ENCODE measurements at places on chromosomes 2 and 18. TPM values are rescaled to one million over a fixed set of nuclear protein-coding genes. Genes with fewer than 3 reads are reported as not detected.
A peak's percentile ranks its signal among the peaks of the same experiment; 100 is the strongest.

GRCh38 chr2:183474912-183475695 is 350.9 kb downstream of the NUP35 start:
- DNase-seq, result no peak

GRCh38 chr2:18245375-18245774 is 315.1 kb downstream of the RDH14 start:
- DNase-seq, result no peak

DNA sequence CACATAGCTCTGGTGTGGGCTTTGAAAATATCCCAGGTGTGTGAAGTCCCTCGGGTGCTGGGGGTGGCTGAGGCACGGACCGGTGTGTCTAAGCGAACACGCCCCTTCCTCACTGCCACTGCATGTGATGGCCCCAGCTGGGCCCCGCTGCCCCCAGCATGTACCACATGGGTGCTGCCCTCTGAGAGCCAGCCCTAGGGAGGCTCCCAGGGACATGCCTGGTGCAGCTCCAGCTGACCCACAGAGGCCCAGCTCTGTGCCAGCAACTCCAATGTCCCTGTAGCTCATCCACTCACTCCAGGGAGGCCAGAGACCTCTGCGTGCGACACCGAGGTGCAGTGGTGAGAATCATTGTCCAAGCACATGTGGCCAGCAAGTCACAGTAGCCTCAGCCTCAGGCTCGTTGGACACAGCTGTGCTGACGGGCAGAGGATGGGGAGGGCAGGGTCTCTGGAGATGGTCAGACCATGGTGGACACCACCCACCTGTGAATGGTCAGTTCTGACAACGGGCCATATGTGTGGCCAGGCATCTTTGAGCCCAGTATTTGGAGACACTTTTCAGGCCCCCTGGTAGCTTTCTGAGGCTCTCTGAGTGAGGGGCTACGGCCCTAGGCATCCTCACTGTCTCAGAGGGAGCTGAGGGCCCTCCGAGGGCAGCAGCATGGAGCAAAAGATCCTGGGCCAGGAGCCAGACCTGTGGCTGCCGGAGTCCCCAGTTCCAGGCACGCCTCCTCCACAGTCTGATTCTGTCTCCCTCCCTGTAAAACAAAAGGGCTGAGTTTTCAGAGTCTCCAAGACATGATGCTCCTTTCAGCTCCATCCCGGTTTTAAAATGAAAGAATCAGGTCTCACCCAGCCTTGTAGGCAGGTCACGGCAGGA is 220.7 kb downstream of the NDUFA10 start:
- peak; percentile 58 for DNase-seq

GRCh38 chr18:41745166-41746049 is 209.6 kb upstream of the PIK3C3 start:
- DNase-seq, result peak; percentile 72

DNA sequence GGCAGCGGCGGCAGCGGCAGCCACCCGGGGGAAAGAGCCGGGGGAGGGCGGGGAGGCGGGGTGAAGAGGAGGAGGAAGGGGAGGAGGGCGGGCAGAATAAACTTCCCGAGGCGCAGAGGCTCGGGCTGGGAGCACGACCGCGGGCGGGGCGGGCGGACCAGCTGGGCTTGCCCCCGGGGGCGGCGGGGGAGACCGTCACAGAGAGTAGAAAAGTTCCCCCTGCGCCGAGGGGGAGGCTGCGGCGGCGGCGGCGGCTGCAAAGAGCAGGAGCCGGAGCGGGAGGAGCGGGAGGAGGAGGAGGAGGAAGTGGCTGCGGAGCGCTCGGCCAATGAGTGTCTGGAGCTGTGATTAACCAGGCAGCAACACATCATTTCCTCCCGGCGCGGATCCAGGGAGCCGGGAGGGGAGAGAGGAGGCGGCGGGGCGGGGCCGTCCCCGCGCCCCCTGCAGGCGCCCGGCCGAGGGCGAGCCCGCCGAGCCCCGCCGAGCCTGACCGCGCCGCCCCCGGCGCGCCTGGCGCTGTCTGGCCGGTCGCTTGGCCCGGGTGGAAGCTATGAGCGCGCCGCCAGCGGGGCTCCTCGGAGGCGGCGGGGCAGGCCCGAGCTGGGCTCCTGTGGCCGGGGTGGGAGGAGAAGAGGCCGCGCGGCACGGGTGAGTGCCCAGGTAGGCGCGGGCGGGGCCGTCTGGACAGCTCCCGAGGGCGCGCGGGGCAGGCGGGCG is at the start of gene ACVR1:
ACVR1 (minus strand) TSS at position 265 of the 720 bp plus-strand sequence. CDS start 76,837 bp downstream, outside the sequence.
- DNase-seq, result peak; percentile 91

DNA sequence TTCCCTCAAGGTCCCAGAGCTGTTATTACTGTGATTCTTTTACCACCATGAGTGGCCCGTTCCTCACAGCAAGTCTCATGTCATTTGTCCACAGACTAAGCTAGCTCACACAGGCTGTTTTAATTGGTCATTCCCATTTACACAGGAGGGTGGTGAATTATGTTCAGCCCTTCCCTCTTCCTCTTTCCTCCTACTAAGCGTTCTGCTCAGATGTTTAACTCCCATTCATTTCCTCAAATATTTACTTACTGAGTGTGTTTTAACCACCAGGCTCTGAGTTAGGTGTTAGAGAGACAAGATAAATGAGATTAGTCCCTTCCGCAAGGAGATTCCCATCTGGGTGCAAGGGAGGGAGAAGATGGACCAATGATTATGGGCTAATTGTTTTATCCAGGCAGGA is 403.6 kb upstream of the ACVR2A start:
- DNase-seq, result no peak

GRCh38 chr18:58915006-58915799 is 50.5 kb downstream of the ZNF532 start:
- DNase-seq, result no peak

DNA sequence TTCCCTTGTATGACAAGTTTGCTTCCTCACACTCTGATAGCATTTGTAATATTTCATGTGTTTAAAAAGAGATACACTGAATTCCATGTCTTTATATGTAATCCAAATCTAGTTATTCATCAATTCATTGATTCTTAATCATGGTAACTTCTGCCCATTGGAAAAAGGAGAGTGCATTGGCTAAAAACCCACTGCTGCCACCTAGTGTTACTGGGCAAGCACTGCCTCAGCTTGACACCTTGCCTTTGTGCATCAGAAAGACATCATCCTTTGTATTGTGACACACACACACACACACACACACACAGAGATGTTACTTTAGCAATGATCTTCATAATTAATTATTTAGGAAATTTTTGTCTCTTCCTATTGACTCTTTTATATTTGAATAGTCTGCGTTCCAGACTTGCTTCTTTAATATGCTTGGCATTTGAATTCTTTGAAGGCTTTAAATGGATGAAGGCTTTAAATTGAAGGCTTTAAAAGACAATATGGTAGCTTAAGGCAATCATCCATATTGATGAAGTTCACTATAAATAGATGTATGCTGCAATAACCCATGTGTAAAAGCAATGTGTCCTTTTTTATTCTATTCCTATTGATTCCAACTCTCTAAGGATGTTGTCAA is 414.2 kb upstream of the CHST9 start:
- DNase-seq, result no peak

DNA sequence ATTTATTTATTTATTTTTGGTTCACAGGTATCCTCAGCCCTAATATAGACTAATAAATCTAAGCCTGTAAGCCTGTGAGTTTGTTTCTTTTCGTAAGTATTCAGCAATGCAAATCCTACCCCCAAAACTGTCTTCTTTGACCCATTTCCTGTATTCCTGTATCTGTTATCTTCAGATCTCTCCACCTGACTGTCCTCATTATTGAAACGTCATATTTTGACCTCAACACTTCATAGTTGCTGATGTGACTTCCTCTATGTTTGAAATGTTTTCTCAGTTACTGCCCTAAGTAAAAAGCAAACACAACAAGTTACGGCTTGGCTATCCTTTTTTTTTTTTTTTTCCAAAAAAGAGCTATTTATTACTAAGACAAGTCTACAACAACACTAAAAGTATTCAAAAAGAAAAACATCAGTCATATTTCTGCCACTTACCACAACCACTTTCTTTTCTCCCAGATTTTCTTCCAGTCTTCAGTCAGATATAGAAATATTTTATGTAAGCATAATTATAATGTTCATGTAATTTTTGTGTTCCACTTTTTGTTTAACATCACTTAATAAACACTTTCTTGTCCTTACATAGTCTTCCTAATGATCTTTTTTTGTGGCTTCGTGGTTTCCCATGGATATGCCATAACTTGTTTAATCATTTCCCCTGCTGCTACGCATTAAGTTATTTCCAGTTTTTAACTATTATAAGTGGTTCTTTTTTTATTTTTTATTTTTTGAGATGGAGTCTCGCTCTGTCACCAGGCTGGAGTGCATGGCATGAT is 45.0 kb upstream of the EML4 start:
- no peak for DNase-seq

- no peak for DNase-seq
These were observed 94.5 kb downstream of the KCNF1 start for GRCh38 chr2:11006191-11006590.

DNA sequence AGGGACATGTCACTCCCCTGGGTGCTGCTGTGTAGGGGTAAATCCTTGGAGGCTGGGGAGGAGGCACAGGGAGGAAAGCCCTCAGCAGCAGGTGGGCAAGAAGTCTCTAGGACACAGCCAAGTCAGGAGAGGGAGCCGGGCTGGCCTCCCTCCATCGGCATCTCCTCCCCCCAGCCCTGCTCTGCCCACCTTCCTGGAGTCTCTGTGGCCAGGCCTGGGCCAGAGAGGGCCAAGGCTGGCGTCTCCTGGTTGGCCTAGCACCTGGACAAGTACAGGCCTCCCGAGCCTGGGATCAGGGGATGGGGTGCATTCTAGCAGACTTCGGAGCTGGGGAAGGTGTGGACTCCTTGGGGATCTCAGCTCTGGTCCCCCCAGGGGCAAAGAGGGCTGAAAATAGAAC is 1.8 kb downstream of the SPEG start:
- no peak for DNase-seq

DNA sequence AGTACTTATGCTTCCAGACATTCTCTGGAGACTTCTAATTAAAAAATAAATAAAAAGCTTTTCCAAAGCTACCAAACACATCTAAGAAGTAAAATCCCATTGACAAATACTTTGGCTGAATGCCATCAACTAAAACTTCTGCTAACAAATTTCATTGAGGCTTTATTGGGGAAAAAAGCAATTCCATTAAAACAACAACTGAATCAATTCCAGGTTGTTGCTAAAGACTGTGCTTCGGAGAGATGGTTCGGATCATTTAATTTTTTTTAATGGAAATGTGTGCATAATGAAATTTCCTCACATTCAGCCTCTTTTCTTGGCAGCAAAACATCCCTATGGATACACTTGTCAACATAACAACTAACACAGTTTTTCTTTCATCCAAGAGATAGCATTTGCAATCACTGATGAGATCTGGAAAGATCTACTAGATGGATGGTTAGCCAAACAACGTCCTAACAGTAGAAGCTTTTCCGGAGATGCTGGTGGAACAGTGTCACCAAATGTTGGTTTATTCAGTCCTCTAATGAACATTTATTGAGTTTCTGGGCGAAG is 446.1 kb upstream of the FAM98A start:
- no peak for DNase-seq

GRCh38 chr18:30625961-30626360 is 416.6 kb downstream of the DSC3 start:
- no peak for DNase-seq

- no peak for DNase-seq
These were observed 17.6 kb downstream of the IFT172 start for GRCh38 chr2:27471961-27472360.

DNA sequence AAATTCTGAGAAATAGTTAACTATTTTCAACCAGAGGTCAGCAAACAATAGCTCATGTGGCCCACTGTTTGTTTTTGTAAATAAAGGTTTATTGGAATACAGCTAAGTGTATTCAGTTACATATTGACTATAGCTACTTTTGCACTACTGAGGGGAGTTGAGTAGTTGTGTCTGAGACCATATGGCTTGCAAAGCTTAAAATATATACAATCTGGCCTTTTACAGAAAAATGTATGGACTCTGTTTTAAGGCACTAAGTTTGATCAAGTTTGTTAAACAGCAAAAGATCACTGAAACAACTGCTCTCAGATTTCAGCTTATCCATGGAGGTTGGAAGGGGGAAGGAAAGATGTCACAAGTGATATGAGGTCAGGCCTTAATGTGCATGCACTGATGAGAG is 667.1 kb downstream of the CNTNAP5 start:
- DNase-seq, result no peak

- no peak for DNase-seq
These were observed 117.7 kb downstream of the ZAP70 start for GRCh38 chr2:97831121-97831520.

GRCh38 chr2:86628091-86628522 is 4.4 kb upstream of the RNF103 start:
- no peak for DNase-seq

GRCh38 chr2:239936838-239937581 is 88.1 kb downstream of the NDUFA10 start:
- DNase-seq, result peak; percentile 34

DNA sequence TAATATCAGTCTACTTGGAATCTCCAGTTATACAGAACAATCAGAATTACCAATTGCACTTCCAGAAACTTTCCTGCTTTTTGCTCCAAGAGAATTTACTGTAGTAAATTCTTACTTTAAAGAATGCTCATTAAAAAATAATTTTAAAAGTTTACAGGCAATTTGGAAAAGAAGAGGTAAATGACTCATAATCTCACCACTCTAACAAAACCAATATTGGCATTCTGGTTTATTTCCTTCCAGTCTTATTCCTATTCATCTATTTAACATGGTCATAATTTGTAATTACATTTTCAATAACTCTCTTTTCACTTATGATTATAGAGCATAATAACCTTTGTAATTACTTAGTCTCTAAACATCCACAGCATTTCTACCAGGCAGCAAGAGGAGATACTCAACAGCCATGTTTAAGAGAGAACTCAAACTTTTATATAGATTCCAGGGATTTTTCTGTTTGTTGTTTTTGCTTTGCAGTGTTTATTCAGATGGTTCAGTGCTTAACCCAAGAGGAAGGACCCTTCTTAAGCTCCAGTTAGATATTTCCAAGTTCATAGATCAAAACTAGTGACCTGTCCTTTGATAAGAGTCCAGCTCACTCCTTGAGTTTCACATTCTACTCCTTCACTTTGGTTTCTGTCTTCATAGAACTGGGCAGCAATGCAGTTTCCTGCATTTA is 464.7 kb downstream of the TXNL1 start:
- DNase-seq, result no peak

Gene UGT1A8
- total RNA-seq, result not detected

Gene LHCGR
- 0.92 TPM for total RNA-seq

Gene DSC3
- total RNA-seq, result 306 TPM

Gene GALR1
- total RNA-seq, result 0.07 TPM

Gene ASPRV1
- 0.67 TPM for total RNA-seq

Gene RNF125
- 1.8 TPM for total RNA-seq

Gene BOLL
- not detected for total RNA-seq

Gene EMILIN1
- 60.7 TPM for total RNA-seq

Gene CCDC141
- total RNA-seq, result 4.4 TPM

All from type B pancreatic cell (in vitro differentiated cells).